ENCODE measurements at places on chromosomes 5 and 9.

DNA sequence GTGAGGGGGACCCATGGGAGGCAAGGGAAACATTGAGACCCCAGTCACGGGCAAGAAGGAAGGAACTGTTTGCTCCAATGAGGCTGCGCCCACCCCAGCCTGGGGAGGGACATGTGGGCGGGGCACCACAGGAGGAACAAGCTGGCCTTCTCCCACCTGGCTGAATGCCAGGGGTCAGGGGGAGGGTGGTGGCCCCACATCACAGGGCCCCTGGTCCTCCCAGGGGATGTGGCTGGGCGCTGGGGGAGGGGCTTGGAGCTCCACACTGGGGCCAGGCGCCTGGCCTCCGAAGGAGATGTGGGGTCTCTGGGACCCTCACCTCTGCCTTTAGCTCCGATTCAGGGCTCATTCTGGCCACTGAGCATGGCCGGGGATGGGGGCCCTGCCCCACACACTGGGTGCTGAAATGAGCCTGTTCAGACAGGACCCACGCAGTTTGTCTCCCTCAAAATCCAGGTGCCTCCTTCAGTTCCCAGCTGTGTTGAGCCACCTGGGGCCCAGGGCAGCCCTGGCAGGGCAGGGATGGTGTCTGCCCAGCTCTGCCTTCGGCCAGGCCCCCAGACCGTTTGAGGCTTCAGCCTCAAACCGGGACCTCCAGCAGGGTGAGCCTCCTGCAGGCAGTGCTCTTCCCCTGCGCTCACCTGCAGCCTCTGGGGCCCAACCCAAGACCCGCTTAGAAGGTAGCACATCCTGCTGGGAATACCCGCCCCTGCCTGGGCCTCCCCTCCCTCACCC, 33.2 kb upstream of the NOTCH1 start:
- no peak for DNase-seq

DNA sequence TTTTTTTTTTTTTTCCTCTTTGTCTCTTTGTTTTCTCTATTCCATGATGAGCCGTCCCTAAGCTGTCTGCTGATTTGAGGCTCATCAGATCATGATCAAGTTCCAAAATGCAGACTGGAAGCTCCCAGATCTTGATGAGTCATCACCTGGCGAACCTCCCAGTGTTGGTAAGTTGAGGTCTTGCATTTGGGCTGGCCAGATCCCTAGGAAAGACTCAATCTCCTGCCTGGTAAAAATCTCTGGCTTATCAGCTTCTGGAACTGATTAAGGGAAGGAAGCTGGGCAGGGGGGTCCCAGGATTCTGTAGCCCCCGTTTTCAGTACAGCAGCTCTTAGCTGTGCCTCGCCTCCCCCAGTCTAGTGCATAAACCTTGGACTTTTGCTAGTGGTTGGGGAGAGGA, 69.0 kb downstream of the TSPAN17 start:
- DNase-seq = no peak

- no peak for DNase-seq
Observed at GRCh38 chr5:113735751-113736150, 222.3 kb downstream of the YTHDC2 start.

GRCh38 chr5:88419931-88420330, 151.3 kb upstream of the TMEM161B start:
- DNase-seq = no peak

- DNase-seq = no peak
Observed at GRCh38 chr5:33316773-33317172, 124.0 kb upstream of the TARS1 start.

GRCh38 chr9:88313364-88314220, 74.7 kb upstream of the SPIN1 start:
- no peak for DNase-seq

DNA sequence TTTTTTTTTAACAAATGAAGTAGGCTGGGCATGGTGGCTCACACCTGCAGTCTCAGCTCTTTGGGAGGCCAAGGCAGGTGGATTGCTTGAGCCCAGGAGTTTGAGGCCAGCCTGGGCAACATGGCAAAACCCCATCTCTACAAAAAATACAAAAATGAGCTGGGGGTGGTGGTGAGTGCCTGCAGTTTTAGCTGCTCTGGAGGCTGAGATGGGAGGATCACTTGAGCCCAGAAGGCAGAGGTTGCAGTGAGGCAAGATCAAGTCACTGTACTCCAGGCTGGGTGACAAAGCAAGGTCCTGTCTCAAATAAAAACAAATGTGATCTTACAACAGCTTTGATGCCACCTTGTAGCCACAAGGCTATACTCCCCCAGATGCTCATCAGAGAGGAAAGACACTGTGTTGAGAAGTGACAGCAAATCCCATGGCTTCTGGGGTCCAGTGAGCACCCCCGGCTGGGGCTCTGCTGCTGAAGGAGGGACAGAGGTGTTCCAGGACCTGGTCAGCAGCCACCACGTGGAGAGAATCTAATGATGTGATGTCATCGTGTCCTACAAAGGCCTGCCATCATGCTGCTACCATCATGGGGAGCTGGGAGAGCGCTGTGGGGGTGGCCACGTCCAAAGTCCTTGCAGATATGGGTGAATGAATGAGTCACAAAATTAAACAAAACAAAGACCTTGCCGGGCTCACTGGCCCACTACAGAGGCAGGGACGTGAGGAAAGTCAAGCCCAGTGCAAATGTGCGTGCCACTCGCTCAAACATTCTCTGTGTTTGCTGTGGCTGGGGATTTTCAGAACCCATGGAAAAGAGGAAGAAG, 60.7 kb downstream of the PRRT1B start:
- DNase-seq = no peak

- DNase-seq = no peak
Observed at GRCh38 chr5:65919773-65920172, 6.6 kb upstream of the ERBIN start.

GRCh38 chr5:88732181-88732633, 150.8 kb downstream of the MEF2C start:
- no peak for DNase-seq

GRCh38 chr9:8850914-8851313, 1051.3 kb upstream of the DMAC1 start:
- DNase-seq = no peak

GRCh38 chr9:14403081-14403480, 89.1 kb upstream of the NFIB start:
- DNase-seq = no peak

DNA sequence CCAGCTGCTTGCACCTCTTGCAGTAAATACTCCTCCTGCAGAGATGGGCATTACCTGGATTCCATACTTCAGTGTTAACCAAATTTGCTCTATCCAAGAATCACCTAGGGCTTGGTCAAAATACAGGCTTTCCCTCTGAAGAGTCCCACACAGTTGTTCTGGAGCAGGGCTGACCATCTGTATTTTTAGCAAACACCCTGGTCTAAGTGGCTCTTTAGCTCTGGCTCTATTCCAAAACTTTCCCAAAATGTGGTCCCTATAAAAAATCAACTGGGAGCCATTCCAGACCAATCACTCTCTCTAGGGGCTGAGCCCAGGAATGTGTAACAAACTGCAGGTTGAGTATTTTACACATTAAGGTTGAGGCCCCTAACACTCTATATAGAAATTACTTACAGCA, 153.7 kb downstream of the SPOCK1 start:
- DNase-seq = no peak

- DNase-seq = no peak
Observed at GRCh38 chr9:115400796-115401195, 282.8 kb upstream of the TNC start.

- DNase-seq = no peak
Observed at GRCh38 chr5:137831526-137831925, 36.1 kb upstream of the MYOT start.

DNA sequence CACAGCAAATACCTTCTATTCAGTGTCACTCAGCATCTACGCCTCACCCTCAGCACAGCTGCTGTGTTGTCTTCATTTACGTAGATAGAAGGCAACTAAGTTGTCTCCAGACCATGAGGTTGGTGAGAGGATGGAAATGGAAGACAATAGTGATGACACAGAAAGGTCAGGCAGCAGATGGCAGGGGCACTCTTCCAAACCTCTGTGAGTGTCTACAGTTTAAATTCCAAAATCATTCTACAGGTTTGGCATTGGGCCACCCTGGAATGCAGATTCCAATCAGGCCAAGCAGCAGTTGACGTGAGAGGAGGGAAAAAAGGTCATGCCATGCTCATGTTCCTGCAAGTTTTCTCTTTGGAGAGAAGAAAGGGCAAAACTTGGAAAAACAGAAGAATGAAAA, 68.7 kb upstream of the ADAMTSL1 start:
- DNase-seq = no peak

DNA sequence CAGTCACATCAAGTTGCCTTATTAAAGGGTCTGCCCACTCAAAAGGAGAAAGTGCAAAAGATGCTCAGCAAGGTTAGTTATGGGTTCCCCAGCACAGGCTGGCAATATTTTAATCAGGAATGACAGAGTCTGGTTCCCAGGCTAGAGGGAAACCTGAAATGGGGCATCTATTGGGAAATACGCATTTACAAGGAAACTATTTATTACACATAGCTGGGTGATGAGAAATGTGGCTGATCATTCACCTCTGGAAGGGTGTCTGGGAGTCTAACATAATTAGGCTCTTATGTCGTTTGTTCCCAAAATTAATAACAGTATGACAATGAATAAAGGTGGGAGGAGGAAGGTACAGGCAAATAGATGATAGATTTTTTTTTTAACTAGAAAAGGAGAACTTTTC, 314.7 kb downstream of the ENC1 start:
- no peak for DNase-seq

GRCh38 chr5:68347536-68347935, 132.0 kb downstream of the PIK3R1 start:
- DNase-seq = no peak

DNA sequence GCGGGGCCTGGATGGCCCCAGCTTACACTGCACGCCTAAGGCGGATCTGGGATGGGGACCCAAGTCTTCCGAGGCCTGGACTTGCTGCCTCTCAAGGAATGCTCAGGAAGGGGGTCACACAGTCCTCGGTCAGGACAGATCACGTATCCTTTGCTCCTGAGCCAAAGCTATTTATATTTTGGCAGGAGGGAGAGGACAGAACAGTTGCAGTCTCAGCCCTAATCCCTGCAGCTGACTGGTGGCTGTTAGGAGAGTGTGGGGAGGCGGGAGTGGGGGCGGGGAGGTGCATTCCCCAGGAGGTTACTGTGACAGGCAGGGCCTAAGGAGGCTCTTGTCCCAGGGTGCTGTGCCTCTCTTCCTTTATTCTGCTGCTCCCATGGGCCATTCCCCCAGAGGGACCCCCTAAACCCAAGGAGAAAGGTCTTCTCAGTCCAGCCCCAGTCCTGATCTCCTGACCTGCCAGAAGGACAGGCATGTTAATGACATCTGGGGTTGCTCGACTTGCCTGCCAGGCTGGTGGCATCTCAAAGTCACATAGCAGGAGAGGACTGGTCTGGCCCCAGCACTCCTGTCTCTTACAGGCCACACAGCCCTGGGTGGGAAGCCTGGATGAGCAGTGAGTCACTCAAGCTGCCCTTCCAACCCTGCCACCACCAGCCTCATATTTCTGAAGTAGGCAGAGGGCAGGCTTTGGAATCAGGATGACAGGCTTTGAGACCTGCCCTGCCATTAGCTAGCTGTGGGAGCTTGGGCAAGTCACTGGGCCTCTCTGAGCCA, 51.9 kb downstream of the COL27A1 start:
- no peak for DNase-seq

- no peak for DNase-seq
Observed at GRCh38 chr5:111367115-111367514, 142.9 kb downstream of the CAMK4 start.

DNA sequence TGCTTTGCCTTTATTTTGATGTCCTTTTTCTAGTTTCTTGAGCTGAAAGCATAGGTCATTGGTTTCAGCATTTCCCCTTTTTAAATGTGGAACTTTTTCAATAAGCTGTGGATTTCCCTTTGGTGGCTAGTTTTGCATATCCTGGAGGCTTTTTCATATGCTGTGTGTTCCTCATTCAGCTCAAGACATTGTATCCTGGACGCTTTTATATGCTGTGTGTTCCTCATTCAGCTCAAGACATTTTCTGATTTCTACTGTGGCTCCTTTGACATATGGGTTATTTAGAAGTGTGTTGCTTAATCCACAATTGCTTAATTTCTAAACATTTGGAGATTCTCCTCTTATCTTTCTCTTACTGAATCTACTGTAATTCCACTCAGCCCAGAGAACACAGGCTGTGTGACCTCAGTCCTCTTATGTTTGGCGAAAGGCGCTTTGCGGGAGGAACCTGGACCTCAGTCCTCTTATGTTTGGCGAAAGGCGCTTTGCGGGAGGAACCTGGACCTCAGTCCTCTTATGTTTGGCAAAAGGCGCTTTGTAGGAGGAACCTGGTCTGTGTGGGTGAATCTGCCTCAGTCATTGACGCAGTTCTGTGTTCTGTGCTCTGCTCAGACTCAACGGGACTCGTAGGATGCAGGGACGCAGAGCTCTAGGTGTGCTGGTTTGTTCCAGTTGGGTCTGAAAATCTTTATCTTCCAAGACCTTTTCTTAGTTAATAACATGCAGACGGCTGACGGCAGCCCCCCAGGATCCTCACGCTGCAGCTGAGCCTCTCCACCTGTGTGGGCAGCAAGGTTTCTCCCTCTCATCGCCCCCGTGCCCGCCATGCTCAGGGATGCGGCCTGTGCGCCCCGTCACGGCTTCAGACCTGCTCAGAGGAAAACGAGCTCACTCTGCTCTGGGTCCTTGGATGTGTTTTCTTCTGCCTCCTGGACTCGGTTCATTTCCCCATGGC, 6.0 kb upstream of the SLC9A3 start:
- no peak for DNase-seq

DNA sequence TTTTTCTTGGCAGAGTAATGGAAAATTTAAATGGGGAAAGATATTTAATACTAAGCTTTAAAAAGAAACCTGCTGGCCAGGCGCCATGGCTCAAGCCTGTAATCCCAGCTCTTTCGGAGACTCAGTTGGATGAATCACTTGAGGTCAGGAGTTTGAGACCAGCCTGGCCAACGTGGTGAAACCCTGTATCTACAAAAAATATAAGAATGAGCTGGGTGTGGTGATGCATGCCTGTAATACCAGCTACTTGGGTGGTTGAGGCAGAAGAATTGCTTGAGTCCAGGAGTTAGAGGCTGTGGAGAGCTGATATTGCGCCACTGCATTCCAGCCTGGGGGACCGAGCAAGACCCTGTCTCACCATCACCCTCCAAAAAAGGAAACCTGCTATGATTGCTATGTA, 32.8 kb downstream of the TUT7 start:
- no peak for DNase-seq

GRCh38 chr5:108141676-108142075, 240.2 kb downstream of the FBXL17 start:
- no peak for DNase-seq

- DNase-seq = no peak
Observed at GRCh38 chr5:68932830-68933434, 160.9 kb upstream of the SLC30A5 start.

- no peak for DNase-seq
Observed at GRCh38 chr5:161960314-161960713, 107.3 kb upstream of the GABRG2 start.
